ENCODE measurements at places on chromosomes 2 and 18. TPM values are rescaled to one million over a fixed set of nuclear protein-coding genes. Genes with fewer than 3 reads are reported as not detected.

DNA sequence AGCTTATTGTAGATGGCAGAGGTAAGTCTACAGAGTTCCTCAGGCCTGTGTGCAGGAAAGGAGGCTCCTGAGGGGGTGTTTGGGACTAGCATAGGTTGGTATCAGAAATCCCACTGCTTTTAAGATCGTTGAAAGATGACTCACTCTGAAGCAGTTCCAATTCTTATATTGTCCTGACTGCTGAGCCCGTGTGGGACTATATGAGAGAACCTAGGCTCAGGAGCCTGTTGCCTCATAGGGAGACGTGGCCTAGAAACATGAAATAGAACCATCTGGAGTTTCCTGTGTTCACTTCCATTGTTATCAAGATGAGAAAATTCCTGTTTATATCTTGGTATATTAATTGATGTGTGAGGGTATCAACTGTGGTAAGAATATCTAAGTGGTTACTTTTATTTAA is 5.7 kb downstream of the CCT7 start:
- no peak for DNase-seq

- DNase-seq: peak; percentile 41
Measured at GRCh38 chr2:106192752-106193689, 1.1 kb downstream of the UXS1 start.

DNA sequence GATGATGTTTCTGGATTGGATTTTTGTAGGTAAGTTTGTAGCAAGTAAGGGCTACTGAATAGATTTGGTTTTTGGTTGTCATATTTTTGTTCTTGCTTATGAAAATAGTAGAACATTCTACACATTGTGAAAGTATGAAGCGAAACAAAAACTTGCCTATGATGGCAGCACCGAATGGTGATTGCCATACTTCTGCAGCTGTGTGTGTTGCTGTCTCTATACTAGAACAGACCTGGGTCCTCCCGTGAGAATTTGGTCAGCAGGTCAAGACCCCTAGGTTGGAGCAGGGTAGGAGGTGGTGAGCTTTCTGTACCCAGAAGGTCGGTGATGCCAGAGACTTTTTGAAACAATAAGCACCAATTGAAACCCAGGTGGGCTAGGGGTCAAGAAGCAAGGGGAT is 322.6 kb downstream of the PRKCE start:
- no peak for DNase-seq

DNA sequence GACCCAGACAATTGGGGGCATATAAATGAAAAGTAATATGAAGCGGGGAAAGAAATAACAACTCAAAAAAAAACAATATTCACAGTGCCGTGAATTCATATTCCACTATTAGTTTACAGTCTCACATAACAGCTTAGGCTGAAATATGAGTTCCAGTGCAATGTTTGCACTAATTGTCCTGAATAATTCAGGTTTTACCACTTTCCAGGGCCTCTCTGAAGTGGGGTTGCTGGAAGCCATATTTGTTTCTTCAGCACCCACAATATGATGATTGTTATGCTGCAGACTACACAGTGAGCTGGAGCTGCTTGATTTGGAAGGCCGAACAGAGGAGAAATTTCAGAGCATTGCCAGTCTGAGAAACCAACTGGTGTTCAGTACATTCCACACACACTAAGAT is 894.5 kb upstream of the ACVR2A start:
- no peak for DNase-seq

GRCh38 chr2:20985062-20985461 is 58.8 kb downstream of the APOB start:
- DNase-seq: no peak

DNA sequence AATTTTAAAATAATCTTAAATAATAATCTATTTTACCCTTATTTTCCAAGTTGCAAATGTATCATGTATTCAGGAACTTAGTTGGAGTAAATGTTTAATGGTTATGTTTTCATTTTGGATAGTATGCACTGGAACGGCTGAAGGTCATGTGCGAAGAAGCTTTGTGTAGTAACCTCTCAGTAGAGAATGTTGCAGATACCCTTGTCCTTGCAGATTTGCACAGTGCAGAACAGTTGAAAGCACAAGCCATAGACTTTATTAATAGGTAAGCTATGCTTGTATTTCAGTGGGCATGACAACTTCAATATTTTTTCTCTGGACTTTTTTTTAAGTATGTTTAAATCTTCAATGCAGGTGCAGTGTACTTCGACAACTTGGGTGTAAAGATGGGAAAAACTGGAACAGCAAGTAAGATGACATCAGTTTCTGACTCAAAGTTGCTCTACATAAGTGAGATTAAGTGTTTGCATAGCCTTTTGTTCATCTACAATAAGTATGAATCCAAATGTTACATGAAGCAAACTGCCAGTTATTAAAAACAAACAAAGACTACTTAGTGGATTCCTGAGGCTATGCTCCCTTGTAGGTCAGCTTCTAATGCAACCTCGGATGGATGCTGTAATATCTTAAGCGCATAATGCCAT is 63.1 kb downstream of the SPOPL start:
- no peak for DNase-seq

GRCh38 chr2:239927424-239927981 is 97.6 kb downstream of the NDUFA10 start:
- peak; percentile 79 for DNase-seq

DNA sequence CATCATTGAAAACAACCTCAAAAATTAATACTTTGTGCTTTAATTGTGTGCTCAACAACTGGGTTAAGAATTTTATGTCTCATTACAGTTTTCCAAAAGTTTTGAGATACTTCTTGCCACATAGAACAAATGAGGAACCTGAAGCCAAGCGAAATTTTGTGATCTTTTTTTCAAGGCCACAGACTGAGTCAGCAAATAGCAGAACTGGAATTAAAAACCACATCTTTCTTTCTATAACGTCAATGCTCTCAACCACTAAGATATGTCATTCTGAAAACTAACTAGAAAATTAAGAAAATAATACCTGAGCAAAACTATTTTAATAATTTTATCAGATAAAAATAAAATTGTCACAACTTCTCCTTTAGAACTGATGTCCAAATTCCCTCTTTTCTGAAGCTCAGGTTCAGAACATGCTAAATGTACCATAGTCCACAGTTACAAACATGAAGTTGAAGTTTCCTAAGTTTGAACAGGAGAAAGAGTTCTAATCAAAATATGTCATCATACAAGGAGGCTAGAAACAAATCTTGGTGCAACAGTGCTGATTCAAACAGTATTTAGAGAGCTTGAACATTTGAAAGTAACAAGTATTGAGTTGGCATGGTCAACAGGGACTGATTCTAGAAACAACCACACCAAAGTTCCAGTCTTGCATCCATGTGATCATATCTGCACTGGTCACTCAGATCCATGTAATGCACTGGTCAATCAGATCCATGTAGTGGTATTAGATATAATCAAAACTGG is 27.6 kb upstream of the CALCRL start:
- no peak for DNase-seq

- DNase-seq: no peak
Measured at GRCh38 chr18:51028201-51028805, 1.7 kb upstream of the SMAD4 start.

- DNase-seq: no peak
Measured at GRCh38 chr18:4267641-4268040, 187.5 kb downstream of the DLGAP1 start.

DNA sequence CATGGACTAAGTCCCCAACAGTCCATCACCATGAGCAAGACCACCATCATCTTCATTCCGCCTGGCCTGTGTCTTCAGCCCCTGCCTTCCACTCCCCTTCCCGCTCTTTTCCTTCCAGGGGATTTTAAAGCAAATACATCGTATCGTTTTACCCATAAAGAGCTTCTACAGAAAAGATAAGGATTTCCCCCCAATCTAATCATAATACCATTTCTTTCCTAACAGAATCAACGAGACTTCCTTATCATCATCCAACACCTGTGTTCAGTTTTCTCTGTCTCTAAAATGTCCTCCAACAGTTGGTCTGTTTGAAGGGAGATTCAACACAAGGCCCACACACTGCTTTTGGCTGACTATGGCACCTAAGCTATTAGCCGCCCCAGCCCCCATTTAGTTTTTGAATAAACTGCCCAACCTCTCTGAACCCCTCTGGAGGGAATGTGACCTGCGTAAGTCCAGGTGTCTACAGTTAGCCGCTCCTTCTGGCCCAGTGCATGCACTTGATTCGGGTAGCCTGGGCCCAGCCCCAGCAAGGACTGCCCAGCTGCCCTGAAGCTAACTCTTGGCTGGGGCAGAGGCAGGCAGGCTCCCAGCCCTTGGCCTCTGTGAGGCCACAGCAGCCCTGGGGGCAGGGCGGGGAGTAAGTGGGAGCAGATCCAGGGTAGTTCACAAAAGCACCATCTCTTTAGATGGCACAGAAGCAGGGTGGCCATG is 25.3 kb upstream of the SEMA4C start:
- peak; percentile 74 for DNase-seq

DNA sequence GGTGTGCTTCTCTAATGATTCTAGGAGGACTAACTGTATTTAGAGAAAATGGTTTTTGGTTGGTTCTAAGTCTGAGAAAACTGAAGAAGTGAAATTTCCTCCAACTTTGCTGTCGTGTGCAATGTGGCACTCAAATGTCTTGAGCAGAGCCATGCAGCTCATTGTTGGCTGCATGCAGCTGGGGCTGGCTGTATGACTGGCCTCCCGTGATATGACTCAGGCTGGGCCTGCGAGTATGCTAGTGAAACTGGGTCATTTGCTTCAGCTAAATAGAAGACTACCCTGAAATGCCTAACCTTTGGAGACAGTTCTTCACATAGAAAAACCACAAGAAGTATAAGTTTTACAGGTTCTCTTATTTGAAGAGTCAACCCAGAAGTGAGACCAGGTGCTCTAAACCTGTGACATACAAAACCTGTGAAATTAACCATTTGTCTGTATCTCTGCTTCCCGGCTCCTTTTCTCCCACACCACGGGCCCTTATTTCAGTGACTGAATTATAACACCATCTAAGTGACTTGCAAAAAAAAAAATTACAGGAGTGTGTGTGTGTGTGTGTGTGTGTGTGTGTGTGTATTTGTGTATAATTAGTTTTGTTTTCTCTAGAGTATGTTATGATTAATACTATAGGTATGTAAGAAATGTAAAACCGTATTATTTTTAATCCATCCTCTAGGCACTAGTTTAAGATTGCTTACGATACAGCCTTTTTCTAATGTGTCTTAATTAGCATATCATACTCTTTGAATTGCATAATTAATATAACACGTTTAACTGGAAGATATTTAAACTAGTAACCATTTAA is 15.9 kb downstream of the POLI start:
- peak; percentile 6 for DNase-seq

Gene NPHP1
- polyA plus RNA-seq: not detected

Gene SLC19A3
- polyA plus RNA-seq: not detected

Gene RUFY4
- not detected for polyA plus RNA-seq

Gene FOSL2
- 0.88 TPM for polyA plus RNA-seq

Gene PKDCC
- 1.8 TPM for polyA plus RNA-seq

Gene ZCCHC2
- polyA plus RNA-seq: 7.2 TPM

Gene RAB17
- polyA plus RNA-seq: not detected

Measured in K562 (cell line).